ENCODE measurements at places on chromosomes 1 and 21.
A peak's percentile ranks its signal among the peaks of the same experiment; 100 is the strongest.

- no peak for DNase-seq
These were observed 15.7 kb upstream of the FGR start for GRCh38 chr1:27650539-27651175.

- no peak for DNase-seq
These were observed 249.2 kb downstream of the TOMM20 start for GRCh38 chr1:234879147-234880080.

GRCh38 chr1:53579221-53580008, 120.2 kb downstream of the DMRTB1 start:
- DNase-seq = peak; percentile 60

- no peak for DNase-seq
These were observed 9.3 kb upstream of the CAPN2 start for GRCh38 chr1:223702735-223703667.

DNA sequence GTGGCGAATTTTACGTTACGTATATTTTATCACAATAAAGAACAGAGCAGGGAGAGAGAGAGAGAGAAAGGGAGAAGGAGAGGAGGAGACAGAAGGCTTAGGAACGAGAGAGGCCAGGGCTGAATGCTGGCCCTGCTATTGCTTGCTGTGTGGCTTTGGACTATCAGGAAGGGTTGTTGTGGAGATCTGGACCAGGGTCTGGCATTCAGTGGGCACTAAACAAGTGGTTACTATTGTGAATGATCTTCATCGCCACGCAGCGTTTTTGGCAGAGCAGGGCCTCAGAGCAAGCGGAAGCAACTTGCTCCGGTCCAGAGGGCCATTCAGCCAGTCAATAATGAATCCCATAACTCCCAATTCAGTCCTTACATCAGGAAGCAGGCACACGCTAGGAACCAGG, 26.4 kb downstream of the PIK3C2B start:
- DNase-seq = no peak

GRCh38 chr1:108043707-108044106, 78.7 kb upstream of the VAV3 start:
- peak; percentile 74 for DNase-seq

DNA sequence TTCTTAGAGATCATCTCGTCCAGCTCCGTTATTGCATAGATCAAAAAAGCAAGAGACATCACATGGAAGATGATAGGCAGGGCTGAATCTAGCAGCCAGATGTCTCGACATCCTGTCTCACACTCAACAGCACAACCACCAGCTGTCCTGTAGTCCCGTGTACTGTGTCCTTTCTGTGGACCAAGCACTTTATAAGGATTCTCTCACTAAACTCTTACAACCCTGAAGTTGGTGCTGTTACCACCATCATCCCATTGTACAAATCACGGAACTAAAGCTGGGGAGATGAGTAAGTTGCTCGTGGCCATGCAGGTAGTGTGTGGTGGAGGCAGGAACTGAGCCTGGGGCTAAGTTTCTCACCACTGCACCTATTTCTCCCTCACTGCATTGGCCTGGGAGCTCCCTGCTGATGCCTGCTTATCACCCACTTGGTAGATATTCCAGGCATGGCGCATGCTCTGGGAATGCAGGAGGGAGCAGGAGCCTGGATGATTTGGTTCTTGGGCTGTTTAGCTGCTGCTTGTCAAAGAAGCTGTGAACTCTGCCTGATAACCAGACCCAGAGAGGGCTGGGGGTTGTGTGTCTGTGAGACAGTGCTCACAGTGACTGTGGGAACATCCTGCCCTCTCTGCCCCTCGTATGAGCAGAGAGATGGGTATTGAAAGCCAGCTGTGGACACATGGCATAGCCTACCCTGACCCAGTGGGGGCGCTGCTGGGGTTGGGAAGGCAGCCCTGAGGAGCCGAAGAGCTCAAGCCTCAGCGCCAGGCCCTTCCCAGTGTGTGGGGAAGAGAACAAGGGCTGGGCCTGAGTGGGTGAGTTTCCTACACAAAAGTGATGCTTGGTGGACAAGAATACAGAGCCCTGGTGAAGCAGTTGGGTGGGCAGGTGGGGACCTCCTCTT, 13.6 kb downstream of the PPFIA4 start:
- DNase-seq = peak; percentile 40

DNA sequence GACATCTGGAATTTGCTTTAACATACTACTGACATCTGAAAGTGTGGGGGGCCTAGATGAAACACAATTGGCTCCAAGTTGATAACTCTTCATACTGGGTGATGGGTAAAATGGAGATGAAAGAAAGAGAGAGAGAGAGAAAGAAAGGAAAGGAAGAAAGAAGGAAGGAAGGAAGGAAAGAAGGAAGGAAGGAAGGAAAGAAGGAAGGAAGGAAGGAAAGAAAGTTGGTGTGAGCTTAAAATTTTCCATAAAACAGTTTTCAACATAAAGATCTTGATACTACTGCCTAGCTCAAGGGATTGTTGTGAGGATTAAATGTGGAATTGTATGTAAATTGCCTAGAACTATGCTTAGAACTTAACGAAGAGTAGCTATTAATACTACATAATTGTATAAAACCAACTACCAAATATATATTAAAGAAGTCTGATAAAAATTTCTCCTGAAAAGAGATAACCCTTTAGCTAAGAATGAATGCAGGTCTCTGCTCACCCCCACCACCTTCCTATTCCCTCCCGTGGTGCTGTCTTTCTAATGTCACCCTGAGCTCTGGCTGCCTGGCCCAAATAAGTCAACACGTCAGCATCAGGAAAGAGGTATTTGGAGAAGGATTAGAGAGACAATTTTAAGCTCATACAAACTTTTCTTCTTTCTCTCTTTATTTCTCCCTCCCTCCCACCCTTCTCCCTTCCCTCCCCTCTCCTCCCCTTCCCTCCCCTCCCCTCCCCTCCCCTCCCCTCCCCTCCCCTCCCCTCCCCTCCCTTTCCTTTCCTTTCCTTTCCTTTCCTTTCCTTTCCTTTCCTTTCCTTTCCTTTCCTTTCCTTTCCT, 89.3 kb upstream of the SGIP1 start:
- DNase-seq = no peak

- no peak for DNase-seq
These were observed 2.3 kb downstream of the IL20 start for GRCh38 chr1:206867716-206868115.

DNA sequence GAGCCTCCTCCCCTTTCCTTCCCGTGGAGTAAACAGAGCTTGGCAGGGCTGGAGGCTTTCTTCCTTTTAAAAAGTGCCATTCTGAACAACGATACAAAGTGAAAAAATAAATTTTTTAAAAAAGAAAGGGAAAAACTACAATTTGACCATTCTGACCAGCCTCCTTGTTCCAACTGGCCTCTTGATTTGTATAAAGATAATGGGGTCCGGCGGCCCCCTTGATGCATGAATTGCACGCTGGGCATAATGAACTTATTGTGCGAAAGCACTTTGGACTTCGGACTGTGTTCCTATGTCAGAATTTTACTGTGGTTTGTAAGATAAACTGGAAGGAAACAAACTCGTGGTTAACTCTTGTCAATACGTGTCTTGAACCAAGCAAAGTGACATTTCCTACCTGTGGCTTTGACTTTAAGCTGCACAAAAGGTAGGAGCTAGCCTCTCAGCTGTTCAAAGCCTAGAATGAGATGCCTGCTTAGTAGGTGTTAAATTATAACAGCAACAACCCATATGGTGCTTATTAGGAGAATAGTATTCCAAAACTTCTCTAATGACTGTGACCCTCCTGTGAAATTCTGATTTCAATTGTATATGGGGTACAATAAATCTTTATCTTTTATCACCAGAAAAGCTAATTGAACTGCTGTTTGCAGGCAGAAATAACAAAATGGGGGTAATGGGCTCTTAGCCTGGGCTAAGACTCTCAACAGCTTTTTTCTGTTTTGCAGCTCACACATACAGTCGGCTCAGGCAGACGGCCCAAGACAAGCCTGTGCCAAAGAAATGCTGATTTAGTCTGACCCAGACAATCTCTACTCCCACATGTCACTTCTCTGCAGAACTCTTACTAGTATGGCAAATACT, 9.3 kb downstream of the IRF2BP2 start:
- peak; percentile 61 for DNase-seq

DNA sequence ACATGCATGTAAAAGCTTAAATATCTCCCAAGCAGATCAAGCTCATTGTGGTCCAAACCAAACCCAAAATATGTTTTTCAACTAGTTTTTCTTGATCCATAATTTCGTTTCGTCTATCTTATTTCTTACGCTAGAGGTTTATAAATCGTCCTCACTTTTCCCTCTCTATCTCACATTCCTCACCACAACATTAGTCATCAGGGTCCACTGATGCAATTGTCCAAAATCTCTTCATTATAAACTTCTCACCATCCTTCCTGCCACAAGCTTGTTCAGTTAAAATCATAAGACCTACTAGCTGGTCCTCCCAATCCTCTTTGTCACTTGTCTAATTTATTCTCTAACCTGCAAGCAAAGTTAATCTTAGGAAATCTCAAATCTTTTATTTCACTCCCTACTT, 173.0 kb upstream of the PALMD start:
- DNase-seq = no peak

GRCh38 chr1:246117066-246117791, 389.9 kb downstream of the SMYD3 start:
- peak; percentile 90 for DNase-seq

DNA sequence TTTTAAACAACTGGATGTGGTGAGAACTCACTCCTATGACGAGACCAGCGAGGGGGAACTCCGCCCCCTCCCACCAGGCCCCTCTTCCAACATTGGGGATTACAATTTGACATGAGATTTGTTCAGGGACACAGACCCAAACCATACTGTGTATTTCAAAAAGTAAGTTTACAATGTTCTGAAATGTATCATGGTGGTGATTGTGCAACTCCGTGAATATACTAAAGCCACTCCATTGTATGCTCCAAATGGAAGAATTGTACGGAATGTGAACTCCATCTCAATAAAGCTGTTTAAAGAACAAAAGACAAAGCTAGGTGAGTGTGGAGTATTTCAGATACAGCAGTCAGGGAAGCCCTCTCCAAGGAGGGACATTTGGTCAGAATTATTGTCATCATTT, 432.1 kb upstream of the VAMP3 start:
- DNase-seq = no peak

- no peak for DNase-seq
These were observed 200.5 kb upstream of the C1orf105 start for GRCh38 chr1:172219966-172220365.

Data from hematopoietic multipotent progenitor cell treated with erythropoietin and hydrocortisone succinate and interleukin-3 and kit ligand, for 6 days (in vitro differentiated cells).